ENCODE measurements at places on chromosomes 16 and 17.

GRCh38 chr17:19398301-19399181 lies 11.6 kb upstream of the MFAP4 start:
- DNase-seq = no peak

- DNase-seq = peak; percentile 65
Observed at GRCh38 chr17:3557768-3558583, at the start of gene TRPV3. Gene TRPV3 (minus strand): TSS chr17:3557812. CDS start chr17:3554850, 2,962 bp downstream.

GRCh38 chr16:79009896-79010295 lies 590.6 kb downstream of the MAF start:
- DNase-seq = no peak

DNA sequence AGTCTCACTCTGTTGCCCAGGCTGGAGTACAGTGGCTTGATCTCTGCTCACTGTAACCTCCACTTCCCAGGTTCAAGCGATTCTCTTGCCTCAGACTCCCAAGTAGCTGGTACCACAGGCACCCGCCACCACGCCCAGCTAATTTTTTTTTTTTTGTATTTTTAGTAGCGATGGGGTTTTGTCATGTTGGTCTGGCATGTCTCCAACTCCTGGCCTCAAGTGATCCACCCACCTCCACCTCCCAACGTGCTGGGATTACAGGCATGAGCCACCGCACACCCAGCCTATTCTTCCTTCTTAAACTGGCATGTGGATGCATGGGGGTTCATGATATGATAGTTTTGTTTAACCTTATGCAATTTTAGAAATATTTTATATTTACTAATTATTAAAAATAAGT lies 39.4 kb upstream of the VWA3A start:
- no peak for DNase-seq

DNA sequence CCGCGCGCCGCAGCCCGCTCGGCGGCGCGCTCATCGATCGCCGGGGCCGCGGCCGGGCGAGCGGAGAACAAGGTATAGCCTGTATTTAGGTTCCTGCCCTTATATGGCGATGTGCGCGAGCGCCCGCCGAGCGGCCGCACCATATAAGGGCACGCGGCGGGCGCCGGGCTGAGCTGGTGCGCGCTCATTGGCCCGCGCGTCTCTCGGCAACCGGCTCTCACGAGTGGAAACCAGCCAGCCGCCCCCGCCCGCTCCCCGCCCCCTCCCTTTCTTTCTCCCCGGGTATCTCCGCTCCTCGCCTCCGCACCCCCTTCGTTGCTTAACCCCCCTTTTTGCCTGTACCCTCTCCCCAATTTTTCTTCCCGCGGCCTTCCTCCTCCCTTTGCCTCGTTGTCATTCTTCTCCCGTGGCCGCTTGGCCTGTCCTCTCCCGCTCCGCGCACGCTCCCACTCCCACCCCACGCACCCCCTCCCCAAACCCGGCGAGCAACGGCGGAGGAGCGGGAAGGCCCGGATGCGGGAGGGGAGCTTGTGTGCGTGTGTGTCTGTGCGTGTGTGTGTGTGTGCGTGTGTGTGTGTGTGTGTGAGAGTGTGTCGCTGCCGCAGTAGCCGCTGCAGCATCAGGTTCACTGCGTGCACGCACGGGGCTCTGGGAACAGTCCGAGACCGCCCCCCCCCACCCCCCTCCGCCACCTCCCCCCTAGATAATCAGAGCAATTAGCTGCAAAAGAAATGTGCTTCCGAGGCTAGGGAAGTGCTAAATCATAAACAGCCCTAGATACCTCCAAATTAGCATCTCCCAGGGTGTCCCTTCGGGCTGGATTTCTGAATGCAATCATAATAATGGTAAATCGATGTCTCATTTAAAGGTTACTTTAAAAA lies 13.5 kb upstream of the CBX8 start:
- peak; percentile 91 for DNase-seq

- DNase-seq = no peak
Observed at GRCh38 chr16:85137323-85138072, 25.2 kb upstream of the CIBAR2 start.

GRCh38 chr17:32191306-32191705 lies 49.0 kb downstream of the RHOT1 start:
- DNase-seq = no peak

GRCh38 chr17:2801841-2802240 lies 5.6 kb downstream of the RAP1GAP2 start:
- DNase-seq = no peak

- DNase-seq = no peak
Observed at GRCh38 chr16:57357330-57358085, 1.1 kb upstream of the CCL22 start.

- DNase-seq = no peak
Observed at GRCh38 chr16:3874794-3875692, 5.5 kb downstream of the CREBBP start.

DNA sequence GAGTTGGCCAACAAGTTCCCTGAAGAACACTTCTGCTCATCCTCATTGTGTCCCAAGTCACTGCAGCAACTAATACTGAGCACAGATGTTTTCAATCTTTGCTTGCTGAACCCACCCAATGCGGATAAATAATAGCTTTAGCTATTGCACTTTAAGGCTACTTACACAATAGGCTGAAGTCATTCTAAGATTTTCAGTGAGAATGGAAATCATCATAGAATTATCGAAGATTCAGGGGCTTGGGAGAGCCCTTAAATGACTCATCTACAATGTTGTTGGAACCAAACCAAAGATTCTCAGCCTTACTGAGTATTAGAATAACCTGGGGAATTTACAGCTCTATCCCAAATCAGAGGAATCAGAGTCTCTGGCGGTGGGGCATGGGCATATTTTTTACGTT lies 51.2 kb downstream of the SYCE1L start:
- DNase-seq = no peak

- no peak for DNase-seq
Observed at GRCh38 chr17:39599004-39599664, 8.6 kb downstream of the NEUROD2 start.

DNA sequence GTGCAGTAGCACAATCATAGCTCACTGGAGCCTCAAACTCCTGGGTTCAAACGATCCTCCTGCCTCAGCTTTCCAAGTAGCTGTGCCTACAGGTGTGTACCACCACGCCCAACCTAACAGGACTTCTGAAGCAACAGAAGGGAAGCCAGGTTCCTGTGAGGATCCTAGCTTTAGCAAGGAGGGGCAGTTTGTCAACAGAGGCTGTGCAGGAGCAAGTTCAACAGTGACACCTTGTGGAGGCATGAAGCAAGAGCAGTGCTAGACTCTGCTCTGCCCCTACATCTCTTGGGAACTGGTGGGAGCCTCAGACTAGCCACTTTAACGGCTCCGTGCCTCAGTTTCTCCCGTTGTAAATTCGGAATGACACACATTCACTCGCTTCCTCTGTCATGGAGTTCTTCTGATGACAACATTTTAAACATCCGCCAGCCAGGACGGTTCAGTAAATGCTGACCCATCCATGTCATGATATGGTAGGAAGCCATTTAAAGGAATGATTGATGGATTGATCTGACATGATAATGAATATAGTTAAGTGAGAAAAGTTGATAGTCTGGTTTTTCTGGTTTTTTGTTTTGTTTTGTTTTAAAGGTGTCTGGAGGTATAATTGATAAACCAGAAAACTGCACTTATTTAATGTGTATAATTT lies 218.7 kb downstream of the MRTFB start:
- DNase-seq = no peak

DNA sequence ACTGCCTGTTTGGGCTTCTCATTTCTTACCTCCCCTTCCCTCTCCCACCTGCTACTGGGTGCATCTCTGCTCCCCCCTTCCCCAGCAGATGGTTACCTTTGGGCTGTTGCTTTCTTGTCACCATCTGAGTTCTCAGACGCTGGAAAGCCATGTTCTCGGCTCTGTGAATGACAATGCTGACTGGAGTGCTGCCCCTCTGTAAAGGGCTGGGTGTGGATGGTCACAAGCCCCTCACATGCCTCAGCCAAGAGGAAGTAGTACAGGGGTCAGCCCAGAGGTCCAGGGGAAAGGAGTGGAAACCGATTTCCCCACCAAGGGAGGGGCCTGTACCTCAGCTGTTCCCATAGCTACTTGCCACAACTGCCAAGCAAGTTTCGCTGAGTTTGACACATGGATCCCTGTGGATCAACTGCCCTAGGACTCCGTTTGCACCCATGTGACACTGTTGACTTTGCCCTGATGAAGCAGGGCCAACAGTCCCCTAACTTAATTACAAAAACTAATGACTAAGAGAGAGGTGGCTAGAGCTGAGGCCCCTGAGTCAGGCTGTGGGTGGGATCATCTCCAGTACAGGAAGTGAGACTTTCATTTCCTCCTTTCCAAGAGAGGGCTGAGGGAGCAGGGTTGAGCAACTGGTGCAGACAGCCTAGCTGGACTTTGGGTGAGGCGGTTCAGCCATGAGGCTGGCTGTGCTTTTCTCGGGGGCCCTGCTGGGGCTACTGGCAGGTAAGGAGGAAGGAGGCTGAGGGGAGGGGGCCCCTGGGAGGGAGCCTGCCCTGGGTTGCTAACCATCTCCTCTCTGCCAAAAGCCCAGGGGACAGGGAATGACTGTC lies at the start of gene CD68:
CD68 (plus strand) TSS at position 638 of the 833 bp plus-strand sequence; CDS start at position 678, 40 bp downstream.
- no peak for DNase-seq

DNA sequence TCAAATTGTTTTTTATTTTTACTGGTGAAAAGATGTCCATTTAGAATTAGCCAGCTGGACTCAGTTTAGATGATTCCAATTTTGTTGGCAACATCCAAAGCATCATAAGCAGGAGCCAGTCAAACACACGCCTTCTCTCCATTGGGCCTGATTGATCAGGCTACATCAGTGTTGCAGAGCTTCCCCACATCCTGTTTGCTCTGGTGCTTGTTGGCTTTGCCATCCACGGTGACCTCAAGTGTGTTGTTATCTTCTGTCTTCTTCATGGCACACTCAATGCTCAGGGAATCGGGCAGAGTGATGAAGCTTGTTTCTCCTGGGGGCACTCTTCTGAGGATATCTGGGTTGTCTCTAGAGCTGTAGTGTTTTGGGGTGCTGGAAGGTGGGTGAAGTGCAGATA lies 6.3 kb upstream of the NETO2 start:
- DNase-seq = no peak

- no peak for DNase-seq
Observed at GRCh38 chr17:70137451-70138230, 31.7 kb upstream of the KCNJ2 start.

DNA sequence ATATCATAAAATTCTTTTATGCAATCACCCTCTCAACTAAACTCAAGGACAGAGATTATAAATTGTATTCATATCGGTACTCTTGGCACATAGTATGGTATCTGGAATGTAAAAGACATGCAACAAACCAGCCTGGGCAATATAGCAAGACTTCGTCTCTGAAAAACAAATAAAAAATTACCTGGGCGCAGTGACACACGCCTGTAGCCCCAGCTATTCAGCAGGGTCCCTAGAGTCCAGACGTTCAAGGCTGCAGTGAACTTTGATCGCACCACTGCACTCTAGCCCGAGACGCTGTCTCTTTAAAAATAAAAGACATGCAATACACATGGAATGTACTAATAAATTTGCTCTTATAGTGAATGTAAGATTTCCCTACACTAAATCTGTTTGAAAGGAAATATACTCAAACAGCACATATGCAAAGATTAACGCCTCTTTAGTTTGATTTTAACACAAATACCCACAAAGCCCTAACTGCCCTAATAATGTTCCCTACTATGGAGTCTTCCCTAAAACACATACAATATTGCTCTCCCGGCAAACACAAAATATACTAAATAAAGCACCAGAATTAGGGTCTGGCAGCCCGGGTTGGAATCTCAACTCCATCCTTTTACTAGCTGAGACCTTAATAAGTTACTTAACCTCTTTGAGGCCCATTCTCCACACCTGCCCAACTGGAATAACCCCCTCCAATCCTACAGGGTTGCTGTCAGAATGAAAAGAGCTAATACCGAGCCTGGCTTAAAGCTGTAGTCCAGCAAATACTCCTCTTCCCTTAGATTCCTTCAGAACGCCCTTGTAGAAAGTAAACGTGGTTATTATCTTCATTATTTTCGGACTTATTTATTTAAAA lies 1.2 kb downstream of the ABCA5 start:
- no peak for DNase-seq

- no peak for DNase-seq
Observed at GRCh38 chr16:11331967-11332366, 13.3 kb upstream of the RMI2 start.

GRCh38 chr17:443109-443508 lies 90.5 kb upstream of the RPH3AL start:
- no peak for DNase-seq

DNA sequence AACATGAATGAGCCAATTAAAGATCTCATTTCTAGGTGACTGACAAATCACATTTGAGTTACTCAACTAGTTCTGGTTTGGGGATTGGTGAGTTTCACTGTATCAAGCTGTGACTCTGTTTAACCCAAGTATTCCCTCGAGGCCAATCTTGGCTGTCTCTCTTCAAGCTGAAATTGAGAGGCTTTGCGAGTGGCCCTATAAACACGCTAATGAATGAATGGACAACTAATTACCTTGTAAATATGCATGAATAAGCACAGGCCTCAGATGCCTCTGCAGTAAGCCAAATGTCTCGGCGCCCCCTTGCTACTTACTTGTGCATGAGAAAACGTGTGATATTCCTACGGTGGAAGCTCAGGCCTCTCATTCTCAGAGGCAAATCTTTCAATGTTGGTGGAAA lies 450.3 kb upstream of the PSMD7 start:
- DNase-seq = no peak

DNA sequence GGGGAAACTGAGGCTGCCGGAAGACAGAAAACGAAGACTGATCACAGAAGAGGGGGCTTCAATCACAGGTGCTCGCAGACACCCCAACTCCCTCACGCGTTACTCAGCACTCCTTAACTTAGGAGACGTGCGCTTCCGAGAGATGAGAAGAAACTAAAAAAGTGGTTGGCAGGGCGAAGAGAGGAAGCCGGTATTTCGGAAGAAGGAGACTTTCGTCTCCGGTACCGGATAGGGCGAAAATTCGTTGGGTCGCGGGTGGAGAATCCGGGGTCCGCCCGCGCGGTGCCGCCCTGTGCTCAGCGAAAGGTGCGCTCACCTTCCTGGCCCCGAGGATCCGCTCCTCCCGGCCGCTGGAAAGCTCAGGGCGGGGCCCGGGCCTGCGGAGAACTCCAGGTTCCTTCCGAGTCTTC lies 917 bp upstream of the TBX2 start:
- DNase-seq = no peak

DNA sequence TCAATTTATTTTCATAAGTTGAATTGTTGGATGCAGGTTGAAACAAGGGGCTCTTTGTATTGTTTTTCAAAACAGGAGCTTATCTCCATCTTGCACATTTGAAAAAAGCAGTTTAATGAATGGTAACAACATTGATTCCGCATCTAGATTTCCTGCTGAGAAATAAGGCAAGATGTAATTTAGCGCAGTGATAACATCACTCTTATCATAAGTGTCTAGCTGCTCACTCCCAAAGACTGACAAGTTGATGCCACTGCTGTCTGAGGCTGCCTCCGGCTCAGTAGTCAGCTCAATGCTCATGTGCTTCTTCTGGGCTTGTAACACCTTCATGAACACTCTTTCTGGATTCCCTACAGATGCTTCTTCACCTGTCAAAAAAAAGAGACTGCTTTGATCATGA lies 92.4 kb downstream of the KPNA2 start:
- DNase-seq = no peak

- DNase-seq = peak; percentile 95
Observed at GRCh38 chr16:88700636-88701482, 5.3 kb downstream of the RNF166 start.

GRCh38 chr17:64412944-64413381 lies 22.3 kb upstream of the PECAM1 start:
- DNase-seq = no peak

Data from natural killer cell (primary cell).